ENCODE measurements at places on chromosomes 11 and 22.

DNA sequence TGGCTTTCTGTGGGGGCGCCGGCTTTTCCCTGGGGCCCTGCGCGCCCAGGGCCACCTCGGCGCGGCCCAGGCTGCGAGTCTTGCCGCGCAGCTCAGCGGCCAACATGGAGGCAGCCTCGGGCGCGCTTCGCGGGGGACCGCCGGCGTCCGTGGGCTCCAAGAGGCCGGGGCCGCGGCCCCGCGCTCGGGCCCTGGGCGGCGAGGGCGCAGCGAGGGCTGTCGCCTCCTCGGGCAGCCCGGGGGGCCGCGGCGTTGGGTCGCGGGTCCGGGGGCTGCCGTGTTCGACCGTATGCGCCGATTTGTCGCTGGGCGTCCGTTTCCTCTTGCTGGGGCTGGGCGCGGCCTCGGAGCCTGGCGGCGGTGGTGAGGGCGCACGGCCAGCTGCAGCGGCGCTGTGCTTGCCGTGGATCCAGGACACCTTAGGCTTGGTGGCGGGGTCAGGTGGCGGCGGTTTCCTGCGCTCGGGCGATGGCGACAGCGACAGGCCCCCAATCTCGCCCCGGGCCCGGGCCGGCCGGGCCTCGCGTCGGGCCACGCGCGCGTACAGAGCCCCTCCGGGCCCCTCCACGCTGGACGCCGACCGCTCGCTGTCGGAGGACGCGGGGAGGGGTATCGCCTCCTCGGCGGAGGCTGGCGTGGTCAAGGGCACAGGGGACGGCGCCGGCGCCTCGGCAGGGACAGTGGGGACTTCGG, 11.9 kb downstream of the SCARF2 start:
- DNase-seq, result no peak

- DNase-seq, result no peak
Observed at GRCh38 chr22:22446517-22446916, 62.0 kb downstream of the ZNF280B start.

GRCh38 chr11:134794192-134794591, 382.1 kb upstream of the B3GAT1 start:
- DNase-seq, result no peak

DNA sequence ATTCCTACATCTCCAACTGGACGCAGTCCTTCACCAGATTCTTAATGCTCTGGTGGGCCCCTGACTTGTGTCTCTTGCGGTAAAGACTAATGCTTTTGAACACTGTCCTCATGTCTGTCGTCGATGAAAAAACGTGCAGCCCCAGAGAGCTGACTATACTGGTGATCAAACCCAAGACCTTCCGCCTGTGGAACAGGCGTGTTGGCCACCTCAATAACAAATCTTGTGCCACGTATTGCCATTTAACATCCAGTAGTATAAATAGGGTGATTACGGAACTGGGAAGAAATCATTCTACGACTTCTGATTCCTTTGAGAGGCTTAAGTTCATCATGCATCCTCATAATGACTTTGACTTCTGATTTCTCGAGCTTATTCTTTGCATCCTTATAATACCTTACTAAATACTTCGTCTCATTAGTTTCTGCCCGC, 45.6 kb downstream of the OR4D9 start:
- no peak for DNase-seq

DNA sequence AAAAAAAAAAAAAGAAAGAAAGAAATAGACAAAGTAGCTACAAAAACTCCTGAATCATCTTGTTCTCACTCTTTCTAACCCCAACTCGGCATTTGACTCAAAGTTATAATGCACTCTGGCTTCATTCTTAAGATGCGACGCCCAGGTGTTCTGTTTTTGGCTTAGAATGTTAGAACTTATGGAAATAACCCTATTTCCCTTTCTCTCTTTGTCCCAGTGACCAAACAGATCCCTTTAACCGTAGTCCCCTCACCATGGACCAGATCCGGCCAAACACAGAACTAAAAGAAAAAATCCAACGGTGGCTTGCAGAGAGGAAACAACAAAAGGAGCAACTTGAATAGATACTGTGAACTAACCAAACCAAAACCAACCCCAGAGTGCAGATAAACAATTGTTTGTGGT, 5.3 kb upstream of the ATP5MG start:
- DNase-seq, result no peak

DNA sequence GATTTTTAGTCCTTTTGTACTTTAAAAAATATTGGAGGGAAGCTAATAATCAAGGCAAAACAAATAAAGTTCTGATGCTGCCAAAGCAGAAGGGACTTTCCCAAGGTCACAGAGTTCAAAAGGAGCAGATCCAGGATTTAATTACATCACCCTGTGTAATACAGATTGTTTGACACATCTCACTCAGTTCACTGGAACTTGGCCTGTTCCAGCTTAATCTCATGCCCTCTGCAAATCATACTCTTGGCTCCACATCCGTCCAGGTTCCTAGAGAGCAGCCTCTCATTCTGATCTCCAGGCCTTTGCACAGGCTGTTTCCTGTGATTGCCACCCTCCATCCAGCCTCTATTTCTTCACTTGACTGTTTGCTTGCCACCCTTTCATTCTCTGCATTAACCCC, 151.7 kb downstream of the SPON1 start:
- DNase-seq, result no peak

GRCh38 chr22:23458663-23459541, 121.2 kb downstream of the IGLL1 start:
- DNase-seq, result no peak

GRCh38 chr22:38327805-38328204, 10.6 kb upstream of the CSNK1E start:
- no peak for DNase-seq

DNA sequence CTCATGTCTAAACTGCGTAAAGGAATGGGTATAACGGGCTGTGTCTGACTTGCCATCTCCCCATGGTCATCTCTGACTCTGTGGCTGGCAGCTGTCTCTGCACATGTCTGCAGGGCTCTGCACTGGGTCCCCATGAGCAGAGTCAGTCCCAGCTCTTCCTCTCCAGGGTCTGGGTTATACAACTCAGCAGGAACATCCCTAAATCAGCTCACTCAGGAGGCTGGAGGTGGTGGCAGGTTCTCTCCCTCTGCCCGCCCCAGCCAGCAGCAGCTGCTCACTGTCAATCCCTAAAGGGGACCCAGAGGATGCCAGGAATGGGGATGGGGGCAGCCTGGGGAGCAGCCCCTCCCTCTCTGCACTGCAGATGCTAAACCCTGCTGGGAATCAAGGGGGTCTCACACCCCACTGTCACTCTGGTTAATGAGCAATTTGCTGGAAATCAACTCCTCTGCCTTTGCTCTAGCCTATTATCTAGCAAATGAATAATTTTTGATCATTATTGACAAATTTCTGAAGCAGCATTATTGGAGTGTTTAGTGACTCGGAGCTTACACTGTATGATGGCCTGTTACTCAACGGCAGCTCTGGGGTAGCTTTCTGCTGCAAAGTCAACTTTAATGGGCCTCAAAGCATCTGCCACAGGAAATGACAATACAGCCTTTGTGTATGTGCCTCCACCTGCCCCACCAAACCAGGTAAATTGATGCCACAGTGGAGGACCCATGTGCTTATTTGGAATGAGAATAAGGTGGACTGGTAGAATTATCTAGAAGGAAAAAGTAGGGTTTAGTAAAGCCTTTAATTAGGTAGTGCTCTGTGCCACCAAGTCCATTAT, 55.7 kb upstream of the SHANK2 start:
- no peak for DNase-seq

- no peak for DNase-seq
Observed at GRCh38 chr11:81987829-81988472, 745.7 kb downstream of the FAM181B start.
